ENCODE measurements at places on chromosomes 2 and 18.

DNA sequence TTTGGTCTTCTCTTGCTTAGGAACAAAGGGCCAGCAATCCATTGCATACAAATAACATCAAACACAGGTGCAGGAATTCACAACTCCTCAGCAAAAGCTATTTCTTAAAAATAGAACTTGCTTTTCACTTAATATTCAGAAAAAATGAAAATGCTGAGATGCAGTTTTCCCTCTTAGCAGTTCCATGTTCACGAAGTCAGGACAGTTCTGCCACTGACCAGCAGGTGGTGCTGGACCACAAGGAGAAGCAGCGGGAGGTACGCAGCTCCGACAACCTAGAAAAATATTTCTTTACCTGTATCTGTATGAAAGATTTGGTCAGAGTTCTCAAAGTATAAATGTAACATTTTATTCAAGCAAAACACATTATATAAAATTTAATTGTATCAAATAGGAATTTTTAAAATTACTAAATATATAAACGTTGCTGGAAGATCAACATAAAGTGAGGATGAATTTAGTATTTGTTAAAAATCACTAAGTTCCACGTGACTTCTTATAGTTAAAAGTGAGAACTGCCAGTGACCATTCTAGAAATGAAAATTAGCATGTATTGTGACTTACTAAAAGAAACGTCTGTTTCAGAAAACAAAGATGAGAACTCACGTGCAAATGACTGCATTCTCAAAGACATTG is 48.8 kb downstream of the ADNP2 start:
- DNase-seq = peak; percentile 48

GRCh38 chr18:5155218-5155906 is 41.7 kb downstream of the AKAIN1 start:
- DNase-seq = no peak

GRCh38 chr2:7803515-7803914 is 878.3 kb upstream of the ID2 start:
- DNase-seq = no peak

DNA sequence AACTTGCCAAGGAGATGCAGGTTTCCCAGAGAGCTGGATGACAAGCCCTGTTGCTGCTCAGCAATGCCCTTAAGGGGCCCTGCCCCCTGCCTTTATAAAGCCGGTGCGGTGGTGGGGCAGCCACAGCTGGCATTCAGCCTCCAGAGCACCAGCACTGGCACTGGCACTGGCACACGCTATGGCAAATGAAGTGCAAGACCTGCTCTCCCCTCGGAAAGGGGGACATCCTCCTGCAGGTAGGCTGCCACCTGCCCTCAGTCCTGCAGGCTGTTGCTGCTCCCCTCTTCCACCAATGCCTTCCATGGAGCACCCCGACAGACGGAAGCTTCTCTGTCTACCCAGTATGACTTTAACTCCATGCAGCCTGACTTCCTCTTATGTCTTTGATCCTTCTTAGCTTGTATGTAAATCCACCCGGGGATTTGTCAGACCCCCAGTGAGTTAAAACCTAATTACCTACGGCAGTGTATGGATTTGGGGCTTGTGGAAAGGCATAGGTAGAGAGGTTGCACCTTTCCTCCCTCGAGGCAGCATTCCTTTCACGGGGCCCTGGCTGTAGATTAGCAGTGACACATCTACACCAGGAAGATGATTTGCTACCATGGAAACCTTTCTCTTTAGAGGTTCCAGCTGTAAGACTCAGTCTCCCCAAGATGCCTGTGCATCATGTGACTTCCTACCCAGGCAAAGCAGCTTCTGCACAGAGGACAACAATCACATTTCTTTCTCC is at the start of gene DAPL1:
TSS of gene DAPL1 (plus strand) at position 123 of the 730 bp plus-strand sequence. CDS start at position 179, 56 bp downstream.
- no peak for DNase-seq

DNA sequence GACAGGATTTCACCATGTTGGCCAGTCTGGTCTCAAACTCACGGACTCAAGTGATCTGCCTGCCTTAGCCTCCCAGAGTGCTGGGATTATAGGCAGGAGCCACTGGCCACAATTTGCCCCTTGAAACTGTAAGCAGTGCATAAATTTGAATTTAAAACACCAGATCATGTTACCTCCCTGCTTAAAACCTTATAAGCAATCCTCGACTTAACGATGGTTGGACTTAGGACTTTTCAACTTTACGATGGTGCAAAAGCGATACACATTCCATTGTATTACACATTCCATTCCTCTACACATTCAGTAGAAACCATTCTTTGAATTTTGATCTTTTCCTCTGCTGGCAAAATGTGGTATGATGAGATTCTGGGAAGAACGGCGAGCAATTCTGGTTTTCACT is 23.2 kb upstream of the EFR3B start:
- no peak for DNase-seq

DNA sequence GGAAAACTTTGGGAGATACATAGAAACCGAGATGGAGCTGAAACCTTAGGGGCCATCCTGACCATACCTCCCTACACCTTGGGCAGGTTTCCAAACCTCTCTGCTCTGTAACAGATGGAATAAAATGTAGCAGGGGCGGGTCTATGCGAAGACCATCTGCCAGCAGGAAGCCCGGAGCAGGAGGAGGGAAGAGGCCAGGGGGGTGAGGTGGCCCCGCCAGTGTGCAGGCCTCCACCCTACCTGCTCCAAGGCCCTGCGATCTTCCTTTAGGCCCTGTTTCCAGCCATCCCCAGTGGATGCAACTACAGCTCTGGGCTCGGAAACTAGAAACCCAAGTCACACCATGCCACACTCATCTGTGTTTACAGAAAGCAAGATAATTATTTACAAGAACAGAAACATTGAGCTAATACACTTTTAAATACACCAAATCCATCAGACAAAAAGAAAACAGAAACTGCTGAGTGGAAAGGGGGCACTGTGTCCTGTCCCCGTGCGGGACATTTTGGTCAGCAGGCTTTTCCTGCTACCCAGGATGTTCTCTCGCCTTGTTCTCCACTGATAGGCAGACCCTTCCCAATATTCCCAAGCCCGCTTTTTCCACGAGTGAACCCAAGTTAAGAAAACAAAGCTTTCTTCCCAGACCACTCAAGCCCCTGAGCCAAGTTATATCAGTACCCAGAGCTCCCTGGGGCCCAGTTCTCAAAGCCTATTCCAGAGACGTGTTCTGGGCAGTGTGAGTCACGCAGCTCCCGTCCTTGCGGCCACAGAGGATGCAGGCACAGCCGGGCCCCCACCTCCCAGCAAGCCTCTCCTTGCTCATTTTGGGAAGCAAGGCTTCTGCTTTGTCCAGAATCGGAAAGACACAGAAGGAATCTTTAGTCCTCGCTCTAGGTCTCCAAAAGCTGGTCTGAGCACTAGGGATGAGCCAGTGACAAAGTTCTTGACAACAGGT is 17.3 kb downstream of the CIB4 start:
- DNase-seq = no peak

DNA sequence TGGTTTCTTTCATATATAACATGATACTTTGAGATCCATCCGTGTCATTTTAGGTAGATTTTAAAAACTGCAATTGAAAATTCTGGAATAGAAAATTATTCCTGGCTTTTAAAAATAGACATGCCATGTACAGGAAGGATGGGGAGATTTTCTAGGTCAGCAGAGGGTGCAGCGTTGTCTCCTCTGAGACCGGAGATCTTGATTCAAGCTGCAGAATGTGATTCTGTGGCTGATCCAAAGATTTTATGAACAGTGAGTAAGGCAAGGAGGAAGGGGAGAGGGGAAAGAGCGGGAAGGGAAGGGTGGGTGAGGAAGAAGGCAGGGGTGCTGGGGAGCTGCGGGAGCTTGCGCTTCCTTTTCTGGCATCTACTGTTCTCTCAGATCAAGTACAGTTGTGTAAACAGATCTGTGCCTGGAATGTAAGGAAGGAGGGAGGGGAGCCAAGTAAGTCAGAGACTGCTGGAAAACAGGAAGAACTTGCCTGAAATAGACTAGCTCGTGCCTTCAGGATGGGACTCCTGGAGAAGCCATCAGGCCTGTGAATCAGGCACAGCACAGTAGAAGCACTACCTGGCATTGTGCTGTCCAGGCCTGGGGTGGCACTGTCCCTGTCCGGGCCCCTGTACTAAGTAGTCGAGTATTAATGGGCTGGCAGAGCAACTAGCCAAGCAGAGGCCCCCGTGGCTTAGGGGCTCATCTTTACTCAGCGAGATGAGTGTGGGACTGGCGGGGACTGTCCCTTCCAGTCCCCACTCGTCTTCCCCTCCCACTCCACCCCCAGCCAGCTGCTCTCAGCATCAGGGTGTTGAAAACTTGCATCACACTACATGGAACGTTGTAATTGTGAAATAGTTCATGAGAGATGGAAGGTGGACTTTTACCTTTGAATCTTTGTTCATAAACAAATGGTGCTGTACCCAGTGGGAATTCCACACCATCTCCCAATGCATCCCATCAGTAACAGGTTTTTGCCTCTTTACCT is 163.5 kb downstream of the UXS1 start:
- DNase-seq = no peak

Measured in activated CD4-positive, alpha-beta T cell treated with anti-CD3 and anti-CD28 coated beads for 1 hour (primary cell).